Activated effector memory CD4-positive, alpha-beta T cell treated with anti-CD3 and anti-CD28 coated beads, Interleukin-2, amount 50 U/mL, for 16 hours (primary cell): ENCODE measurements at places on chromosomes 12 and 14.
A peak's percentile ranks its signal among the peaks of the same experiment; 100 is the strongest.

DNA sequence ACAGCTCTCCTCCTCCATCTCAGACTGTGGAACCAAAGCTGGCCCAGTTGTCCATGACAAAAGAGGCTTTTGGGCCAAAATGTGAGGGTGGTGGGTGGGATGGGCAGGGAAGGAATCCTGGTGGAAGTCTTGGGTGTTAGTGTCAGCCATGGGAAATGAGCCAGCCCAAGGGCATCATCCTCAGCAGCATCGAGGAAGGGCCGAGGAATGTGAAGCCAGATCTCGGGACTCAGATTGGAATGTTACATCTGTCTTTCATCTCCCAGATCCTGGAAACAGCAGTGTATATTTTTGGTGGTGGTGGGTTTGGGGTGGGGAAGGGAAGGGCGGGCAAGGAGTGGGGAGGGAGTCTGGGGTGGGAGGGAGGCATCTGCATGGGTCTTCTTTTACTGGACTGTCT lies 11.8 kb upstream of the TAMALIN start:
- no peak for DNase-seq

DNA sequence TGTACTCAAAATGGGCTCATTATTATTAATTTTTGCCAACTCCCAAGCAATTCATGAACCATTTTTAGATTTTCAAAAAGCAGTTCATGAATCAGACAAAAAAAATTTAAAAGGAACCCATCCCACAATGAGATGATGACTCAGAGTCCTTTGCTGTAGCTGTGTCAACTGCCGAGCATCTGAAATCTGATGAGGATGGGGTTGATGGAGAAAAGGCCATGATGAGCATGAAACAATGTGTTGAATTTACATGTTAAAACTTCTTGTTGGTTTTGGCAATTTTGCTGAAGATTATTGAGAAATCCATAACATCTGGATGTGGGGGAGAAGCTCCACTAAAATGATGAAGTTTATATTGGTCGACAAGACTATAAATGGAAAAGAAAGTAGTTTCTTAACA lies 378.0 kb downstream of the FOXG1 start:
- no peak for DNase-seq

DNA sequence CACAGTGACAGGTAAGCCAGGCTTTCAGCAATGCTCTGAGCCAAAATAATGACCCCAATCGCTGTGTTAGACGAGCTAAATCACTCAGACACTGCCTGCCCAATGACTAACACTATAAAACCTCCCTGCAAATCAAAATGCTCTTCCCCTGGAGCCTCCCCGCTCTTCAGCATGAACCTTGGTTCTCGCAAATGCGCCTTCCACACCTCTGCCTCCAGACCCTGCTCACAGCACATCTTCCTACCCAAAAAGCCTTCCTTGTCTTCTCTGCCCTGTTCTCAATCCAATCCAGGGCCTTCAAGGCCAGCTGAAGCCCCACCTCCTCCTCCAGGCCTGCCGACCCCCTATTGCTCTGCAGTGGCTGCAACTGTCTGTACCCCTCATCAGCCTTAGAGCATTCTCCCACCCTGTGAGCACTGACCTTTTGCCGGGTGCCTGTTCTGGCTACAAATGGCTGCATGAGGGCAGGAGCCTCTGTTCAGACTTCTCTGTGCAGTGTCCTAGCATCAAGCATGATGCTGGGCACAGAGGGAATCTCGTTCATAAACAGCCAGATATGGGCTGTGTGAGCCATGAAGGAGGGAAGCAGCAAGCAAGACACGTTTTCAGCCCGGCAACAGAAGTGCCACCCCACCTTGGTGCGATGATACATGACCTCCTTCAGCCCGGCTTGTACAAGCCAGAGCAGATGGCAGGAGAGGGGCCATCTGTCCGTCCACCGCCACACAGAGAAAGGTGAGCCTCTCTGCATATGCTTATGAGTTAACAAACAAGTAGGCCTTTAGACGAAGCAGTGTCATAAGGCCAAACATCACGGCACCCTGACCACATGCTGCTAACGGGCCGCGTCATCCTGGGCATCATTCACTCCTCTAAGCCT lies 64.5 kb upstream of the DDX11 start:
- peak; percentile 51 for DNase-seq

DNA sequence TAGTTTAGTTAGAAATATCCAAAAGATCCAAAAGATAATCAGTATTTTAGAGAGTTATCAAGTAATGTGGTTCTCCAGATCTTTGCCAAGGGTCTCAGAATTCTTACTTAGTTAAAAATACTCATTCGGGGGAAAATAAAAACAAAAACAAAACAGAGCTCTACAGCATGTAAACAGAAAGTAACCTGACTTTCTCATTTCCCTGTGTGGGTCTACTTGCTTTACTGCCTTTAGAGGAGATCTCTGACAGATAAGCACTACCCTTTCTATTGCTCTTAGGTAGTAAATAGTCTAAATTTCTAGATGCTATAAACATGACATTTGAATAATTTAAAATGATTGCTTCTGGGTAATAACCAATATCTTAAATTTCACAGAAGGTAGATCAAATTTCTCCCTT lies 371.8 kb downstream of the RPL10L start:
- DNase-seq: no peak

DNA sequence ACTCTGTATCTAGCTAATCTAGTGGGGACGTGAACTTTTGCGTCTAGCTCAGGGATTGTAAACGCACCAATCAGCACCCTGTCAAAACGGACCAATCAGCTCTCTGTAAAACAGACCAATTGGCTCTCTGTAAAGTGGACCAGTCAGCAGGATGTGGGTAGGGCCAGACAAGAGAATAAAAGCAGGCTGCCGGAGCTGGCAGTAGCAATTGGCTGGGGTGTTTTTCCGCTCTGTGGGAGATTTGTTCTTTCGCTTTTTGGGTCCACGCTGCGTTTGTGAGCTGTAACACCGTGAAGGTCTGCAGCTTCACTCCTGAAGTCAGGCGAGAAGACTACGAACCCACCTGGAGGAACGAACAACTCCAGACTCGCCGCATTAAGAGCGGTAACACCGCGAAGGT lies 76.5 kb downstream of the SPRING1 start:
- DNase-seq: no peak

- peak; percentile 81 for DNase-seq
Observed at GRCh38 chr14:98198385-98198784, 1073.6 kb downstream of the BCL11B start.

DNA sequence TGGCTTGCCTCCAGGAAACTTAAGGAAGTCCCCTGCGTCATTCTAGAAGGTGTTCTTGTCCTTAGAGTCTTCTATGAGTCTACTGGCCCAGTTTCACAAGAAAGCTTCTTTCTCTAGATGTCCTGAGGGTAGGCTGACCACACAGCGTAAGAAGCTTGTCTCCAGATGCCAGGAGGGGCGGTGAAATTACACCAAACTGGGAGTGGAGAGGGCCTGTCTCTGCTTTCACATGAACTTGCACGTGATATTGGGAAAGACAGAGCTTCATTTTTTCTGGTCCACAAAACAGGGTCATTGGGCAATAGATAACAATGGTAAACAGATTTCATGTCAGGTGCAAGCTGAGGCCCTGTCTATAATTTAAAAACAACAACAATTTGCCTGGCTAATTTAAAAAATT lies 85.7 kb upstream of the TBX3 start:
- DNase-seq: no peak

DNA sequence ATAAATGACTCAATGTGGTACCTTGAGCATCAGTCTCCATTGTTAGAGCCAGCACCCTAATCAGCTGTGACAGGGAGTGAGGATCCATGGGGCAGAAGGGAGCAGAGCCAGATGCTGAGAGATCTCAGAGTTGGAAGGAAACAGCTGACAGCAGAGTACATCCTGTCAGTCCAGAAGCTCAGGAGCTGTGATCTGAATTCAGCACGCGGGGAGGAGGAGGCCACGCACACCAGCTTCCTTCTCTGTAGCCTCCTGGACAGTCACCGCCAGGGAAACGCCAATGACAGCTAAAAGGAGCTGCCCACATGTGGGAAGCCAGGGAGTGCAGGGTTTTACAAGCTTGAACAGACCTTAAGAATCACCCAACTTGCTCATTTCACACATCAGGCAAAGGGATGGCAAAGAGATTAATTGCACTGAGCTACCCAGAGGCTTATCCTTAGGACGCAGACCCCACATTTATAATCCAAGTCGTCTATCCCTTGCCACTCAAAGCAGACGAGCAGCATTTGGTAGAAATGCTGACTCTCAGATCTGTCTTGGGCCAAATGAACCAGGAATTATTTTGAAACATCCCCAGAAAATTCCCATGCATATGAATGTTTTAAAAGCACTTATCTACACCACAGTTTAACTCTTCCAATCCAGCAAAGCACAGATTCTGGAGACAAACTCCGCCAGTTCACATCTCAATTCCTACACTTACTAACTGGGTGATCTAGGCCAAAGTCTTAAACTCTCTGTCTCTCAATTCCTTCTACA lies 322.6 kb upstream of the TMTC1 start:
- no peak for DNase-seq

DNA sequence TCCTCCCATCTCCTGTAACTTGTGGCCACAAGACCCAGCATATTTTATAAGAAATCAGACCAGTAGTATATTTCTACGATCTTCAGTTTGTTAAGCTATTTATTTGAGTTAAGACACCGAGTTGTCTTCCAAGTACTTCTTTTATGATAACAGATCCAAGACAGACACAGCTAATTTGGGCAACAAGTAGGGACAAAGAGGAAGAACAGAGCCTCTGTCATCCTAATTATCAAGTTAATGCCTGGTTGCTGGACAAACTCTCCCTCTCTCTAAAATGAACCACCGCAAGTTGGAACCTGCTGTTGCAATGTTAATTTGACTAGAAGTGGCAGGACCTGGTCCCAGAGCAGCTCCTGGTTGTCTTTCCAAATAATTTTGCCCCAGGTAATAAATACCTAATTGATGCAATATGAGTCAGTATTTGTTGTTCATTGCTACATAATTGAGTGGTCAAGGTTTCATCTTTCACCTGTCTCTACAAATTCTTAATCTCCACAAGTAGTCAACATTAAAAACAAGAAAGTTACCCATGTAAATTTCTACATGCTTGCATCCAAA lies 323.7 kb downstream of the PAWR start:
- DNase-seq: no peak

DNA sequence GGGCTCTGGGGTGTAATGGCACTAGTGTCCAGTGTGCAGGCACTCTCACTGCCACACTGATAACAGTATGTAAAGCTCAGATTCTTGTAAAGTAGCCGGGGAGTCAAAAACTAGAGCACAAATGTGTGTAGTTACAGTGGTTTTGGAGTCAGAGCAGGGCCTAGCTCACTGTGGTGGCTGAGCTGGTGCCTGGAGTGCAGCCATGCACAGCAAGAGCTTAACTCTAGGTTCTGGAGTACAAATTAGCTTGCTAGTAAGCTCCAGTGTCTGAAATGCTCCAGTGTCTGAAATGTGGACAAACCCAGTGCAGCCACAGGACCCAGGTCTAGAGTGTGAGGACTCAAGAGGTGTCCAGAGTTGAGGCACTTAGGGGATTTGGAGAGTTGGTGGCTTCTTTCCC lies 149.2 kb downstream of the MSRB3 start:
- DNase-seq: no peak

- peak; percentile 88 for DNase-seq
Observed at GRCh38 chr12:54404061-54405004, 14.7 kb downstream of the ITGA5 start.

DNA sequence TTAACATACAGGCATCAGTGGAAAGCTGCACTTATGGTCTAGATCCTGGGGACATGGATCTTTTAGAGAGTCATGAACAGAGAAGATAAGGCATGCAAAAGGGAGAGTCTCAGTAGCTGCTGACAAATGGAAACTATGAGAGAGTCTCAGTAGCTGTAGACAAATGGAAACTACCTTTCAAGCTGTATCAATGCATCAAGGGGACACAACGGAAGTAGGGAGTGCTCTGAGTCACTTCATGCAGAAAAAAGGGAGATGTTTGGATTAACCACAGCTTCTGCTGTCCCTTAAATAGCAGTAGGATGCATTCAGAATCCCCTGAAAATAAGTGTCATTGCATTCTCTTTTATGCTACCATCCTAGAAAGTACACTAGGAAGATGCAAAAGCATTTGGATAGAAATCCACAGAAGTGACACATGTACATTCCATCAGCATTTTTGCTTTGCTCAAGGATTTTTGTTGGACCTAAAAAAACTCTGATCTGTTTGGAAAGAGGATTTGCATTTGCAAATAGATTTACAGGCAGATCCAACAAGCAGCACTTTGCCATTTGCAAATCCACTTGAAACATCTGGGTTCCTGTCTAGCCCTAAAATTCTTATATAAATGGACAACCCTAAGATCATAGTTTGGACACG lies 227.5 kb upstream of the LMO3 start:
- no peak for DNase-seq

- DNase-seq: no peak
Observed at GRCh38 chr12:119784673-119785072, 92.4 kb downstream of the CIT start.

DNA sequence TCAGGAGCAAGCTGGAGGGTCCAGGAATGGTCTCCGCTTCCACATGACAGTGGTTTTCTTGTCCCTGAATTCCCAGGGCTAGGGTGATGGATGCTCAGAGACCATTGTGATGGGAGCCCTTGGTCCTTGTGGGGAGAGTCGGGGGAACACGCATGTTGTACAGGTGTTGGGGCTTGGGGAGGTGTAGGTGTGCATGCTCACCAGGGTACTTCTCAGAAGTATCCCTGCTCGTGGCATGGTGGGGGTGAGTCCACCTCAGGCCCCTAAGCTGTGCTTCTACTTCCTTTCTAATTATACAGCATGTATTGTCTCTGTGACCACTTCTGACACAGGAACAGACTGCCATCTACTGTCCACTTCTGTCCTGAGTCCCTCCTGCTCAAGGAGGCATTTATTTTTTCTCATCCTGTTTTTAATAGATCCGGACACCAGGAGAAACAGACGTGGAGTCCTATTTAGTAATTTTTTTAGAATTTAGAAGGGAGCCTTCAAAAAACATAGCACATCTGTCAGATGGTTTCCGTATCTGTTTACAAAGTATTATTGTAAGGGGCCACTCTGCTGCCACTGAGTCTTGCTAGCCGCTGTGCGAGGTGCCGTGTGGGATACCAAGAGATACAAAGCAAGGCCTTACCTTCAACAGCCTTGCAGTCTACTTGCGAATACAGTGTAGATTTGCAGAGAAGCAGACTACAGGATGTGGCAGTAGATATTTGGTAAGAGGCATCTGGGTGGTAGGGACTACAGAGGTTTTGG lies 10.5 kb downstream of the NTF3 start:
- no peak for DNase-seq

GRCh38 chr12:127083008-127083949 lies 1183.7 kb upstream of the TMEM132C start:
- no peak for DNase-seq

DNA sequence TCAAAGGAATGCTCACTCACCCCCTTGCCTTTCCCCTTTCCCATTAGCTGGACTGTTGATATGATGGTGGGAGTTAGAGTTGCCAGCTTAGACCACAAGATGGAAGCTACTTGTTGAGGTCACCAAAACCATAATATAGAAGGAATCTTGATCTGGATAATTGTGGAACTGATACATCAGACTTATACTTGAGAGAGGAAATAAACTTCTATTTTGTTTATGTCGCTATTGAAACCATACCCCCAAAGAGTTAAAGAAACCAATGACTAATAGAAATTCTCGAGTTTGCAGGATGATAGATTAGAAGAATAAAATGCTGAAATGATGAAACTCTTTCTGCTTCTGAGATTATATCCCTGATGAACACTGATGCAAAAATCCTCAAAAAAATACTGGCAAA lies 37.9 kb downstream of the TDG start:
- DNase-seq: no peak

- DNase-seq: no peak
Observed at GRCh38 chr14:20191396-20191795, 700 bp downstream of the OR11G2 start.

- DNase-seq: no peak
Observed at GRCh38 chr12:116693286-116694227, 44.3 kb downstream of the SPRING1 start.

GRCh38 chr12:128661226-128661569 lies 162.6 kb downstream of the SLC15A4 start:
- no peak for DNase-seq

- DNase-seq: no peak
Observed at GRCh38 chr12:14841761-14842160, 1.6 kb downstream of the ART4 start.
